ENCODE measurements at places on chromosomes 5 and 9.

DNA sequence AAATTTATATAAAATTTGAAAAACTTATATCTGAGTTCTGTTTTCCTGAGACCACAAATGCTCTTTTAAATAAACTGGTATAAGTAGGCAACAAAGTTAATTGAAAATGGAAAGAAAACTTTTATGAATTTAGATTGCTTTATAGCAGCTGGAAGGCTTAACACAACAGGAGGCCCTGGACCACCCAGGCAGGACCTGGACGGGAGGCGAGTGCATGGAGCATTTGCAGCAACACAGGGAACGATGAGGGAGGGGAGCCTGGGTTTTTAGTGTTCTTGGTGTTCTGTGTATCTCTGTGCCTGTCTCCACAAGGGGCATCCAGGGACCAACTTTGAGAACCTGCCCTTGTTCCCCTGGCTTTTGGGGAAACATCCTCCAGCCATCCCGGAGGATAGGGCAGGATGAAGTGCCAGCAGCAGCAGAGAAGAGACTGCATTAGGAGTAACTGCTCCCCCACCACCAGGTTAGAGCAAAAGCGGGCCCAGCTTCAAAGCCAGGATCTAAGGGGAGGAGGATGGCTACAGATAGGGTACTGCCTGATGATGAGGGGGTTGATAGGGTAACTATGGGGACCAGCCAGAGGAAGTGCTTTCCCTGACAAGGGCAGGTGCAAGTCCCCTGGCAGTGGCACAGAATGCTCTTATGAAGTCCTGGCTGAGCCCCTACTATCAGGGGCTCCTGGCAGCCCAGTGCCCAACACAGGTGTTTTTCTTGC lies 6.7 kb upstream of the SPATA31E1 start:
- no peak for DNase-seq

DNA sequence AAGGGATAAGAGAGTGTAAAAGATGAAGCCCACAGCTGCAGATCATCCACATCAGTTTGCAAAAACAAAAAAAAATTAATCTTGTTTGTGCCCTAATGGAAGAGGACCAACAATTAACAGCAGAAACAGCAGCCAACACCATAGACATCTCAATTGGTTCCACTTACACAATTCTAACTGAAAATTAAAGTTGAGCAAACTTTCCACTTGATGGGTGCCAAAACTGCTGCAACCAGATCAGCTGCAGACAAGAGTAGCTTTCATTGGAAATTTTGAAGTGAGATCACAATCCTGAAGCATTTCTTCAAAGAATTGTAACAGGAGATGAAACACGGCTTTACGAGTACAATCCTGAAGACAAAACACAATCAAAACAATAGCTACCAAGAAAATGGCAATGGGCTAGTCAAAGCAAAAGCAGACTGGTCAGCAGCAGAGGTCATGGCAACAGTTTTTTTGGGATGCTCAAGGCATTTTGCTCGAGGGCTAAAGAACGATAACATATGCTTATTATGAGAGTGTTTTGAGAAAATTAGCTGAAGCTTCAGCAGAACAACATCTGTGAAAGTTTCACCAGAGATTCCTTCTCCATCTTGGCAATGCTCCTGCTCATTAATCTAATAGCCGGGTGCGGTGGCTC lies 4.1 kb upstream of the RBM27 start:
- no peak for DNase-seq

- DNase-seq = no peak
Observed at GRCh38 chr9:136264031-136264430, 18.4 kb upstream of the QSOX2 start.

GRCh38 chr9:91047993-91048607 lies 246.5 kb downstream of the SYK start:
- peak; percentile 57 for DNase-seq

DNA sequence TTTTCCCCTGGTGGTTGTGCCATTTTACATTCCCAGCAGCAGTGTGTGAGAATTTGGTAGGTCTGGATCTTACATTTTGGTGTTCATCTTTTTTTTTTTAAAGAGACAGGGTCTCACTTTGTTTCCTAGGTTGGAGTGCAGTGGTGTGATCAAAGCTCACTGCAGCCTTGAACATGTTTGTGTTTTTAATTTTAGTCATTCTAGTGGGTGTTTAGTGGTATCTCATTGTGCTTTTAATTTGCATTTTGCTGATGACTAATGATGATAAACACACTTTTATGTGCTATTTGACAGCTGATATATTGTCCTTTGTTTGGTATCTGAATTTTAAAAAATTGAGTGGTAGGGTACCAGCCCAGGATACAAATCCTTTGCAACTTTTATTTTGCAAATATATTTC lies 53.4 kb upstream of the POMT1 start:
- DNase-seq = no peak

- peak; percentile 69 for DNase-seq
Observed at GRCh38 chr9:31799953-31800609, 584.4 kb upstream of the ACO1 start.

DNA sequence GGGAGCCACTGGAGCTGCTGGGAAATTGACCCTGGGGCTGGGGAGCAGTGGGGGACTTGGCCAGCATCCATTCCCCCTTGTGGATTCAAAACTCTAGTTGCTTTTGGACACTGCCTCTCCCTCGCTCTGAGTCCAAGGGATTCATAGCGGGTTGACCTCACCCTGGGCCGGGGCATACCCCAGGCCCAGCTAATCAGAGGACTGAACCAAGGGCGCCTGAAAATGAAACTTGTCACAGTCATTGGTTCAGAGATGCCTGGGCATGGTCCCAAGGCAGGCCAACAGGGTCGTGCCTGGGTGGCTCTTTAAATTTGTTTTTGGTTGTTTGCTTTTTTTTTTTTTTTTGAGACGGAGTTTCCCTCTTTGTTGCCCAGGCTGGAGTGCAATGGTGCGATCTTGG lies 22.6 kb downstream of the STK10 start:
- DNase-seq = no peak

- DNase-seq = peak; percentile 81
Observed at GRCh38 chr9:101449071-101449721, 13.6 kb upstream of the ALDOB start.

- DNase-seq = no peak
Observed at GRCh38 chr5:111514087-111514486, 1.8 kb upstream of the STARD4 start.

DNA sequence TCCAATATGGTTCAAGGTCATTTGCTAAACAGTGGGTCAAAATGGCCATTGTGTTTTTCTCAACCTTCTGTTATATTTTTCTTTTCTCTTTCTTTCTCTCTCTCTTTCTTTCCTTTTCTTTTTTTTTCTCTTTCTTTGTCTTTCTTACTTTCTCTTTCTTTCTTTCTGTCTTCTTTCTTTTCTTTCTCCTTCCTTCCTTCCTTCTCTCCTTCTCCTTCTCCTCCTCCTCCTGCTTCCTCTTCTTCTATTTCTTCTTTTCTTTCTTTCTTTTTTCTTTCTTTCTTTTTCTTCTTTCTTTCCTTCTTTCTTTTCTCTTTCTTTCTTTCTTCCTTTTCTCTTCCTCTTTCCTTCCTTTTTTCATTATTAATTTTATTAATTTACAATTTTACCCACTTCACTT lies 619.5 kb downstream of the IRX1 start:
- no peak for DNase-seq

DNA sequence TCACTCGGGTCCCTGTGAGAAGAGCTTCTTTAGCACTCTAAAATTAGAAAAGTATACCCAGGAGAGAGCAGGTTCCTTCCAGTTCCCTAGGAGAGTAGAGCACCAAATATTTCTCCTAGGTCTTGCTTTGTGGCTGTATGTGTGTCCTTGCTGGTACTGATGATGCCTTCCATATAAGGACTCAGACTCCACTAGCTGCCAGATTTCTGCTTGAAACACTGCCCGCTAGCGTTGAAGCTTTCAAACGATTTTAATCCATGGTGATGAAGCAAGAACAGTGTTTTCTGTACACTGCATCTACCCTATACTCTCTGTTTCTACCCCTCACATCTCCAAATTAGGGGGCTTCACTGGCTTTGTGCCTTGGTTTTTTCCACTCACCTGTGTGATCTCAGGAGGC lies 2.4 kb upstream of the SMC2 start:
- no peak for DNase-seq

GRCh38 chr5:125410537-125411070 lies 664.2 kb upstream of the ZNF608 start:
- peak; percentile 96 for DNase-seq

DNA sequence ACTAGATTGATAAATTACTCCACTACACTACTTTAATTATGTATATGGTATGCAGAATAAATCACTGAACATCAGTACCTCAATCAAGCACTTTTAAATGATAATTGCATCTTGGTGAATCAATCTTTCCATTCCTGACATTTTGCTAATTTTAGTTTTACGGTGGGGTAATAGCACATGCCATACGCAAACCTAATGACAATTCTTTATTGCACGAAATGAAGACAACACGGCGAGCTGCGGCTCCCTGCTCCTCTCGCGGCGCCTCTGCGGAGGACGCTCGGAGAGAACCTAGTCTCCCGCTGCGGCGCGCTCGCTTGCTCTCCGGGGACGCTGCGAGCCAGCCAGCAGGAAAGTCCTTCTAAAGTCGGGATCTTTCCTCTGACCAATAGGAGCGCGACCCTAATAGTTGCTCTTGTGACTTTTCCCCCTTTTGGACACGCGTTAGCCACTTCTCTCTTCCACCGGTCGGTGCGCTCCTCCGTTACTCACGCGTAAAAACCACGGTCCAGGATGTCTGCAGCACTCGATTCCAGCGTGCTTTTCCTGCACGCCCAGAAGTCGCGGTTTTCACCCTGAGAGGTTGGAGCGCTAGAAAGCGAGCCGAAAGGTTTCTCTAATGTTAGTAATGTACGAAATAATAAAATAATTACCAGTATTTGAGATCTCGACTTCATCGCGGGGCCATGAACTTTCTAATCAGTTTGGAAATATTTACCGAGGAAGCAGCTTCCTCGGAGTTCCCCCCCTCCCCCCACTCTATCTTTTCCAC lies 1.0 kb upstream of the MEF2C start:
- DNase-seq = peak; percentile 66

GRCh38 chr9:101915482-101915881 lies 177.0 kb upstream of the GRIN3A start:
- DNase-seq = no peak

- DNase-seq = no peak
Observed at GRCh38 chr9:16356196-16356765, 514.2 kb downstream of the BNC2 start.

DNA sequence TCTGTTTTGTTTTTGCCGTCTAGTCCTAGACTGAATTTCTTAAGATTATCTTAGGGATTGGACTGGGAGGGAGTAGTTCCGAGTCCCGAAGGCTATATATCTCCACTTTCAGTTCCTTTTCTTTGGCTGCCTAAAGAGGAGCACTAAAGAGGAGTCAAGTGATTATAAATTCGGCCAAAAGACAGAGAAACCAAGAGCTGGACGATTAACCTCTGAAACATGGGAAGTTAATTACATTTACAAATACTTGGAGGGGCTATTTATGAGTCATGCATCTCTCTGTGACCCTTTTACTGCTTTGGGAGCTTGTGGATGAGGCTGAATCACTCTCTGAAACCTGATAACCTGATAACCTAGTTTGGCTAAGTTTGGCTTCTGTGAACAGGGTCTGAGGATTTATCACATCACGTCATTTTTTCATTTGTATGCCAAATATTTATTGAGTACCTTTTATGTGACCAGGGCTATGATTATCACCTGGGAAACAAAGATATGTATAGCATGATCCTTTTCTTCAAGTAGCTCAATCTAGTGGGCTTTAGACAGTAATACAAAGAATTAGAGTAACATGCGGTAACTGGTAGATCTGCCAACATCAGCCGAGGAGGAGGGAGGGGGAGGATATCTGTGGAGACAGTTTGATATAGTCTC lies 180.9 kb downstream of the CD180 start:
- DNase-seq = peak; percentile 55
